ENCODE measurements at places on chromosomes 5 and 9.

- no peak for DNase-seq
Observed at GRCh38 chr5:86557920-86558319, 59.8 kb upstream of the COX7C start.

DNA sequence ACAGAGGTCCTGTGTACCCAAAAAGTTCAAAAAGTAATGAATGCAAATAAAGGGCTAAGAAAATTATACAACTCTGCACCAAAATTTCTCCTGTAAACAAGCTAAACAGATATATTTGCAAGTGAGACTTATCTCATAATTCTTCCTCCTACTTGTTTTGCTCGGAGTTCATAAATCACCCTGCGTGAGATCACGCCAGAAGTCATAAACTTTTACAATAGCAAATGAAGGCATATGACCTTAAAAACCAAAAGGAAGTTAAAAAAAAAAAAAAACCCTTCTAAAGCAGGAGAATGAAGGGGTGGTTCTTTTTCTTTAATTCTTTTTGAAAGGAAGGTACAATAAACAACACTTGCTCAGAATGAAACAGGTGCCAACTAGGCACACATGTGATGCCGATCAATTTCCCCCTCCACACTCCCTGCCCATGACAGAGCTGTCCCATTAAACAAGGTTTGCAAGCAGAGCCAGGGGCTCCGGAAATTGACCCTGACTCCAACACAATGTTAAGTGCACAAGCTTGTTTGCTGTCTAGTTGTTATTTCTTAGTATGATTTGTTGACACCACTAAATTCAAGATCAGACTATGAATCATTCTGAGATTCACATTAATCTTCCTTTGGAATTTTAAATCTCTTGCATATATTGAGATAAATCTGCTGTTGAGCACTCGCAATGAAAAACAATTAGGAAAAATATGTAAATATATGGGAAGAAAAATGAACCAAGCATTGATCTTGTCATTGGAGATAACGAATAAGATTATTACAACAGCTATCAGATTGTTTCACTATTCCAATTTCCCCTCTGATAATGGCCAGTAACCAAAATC lies 46.3 kb downstream of the DROSHA start:
- DNase-seq = no peak

- no peak for DNase-seq
Observed at GRCh38 chr5:172776235-172776594, 5.2 kb upstream of the DUSP1 start.

- DNase-seq = no peak
Observed at GRCh38 chr5:106545325-106545724, 1125.4 kb downstream of the EFNA5 start.

- DNase-seq = no peak
Observed at GRCh38 chr9:68698943-68699509, 6.0 kb upstream of the PIP5K1B start.

DNA sequence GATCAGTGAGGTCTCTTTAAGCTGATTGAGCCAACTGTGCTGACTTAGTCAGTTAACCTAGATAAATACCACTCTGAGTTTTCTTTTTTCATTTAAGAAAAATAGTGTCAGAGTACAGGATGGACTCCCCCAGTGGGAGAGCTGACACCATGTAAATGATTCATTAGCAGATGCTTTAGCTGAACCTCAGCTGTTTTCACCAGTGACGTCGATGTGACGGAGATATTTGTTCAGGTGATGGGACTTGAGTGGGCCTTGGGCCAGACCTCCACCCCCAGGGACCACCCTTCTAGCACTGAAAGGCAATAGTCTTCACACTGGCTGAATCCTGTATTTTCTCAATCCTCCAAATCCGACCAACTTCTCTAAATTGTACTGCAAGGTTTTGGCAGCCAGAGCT lies 196.1 kb downstream of the GAS1 start:
- DNase-seq = no peak

- DNase-seq = peak; percentile 72
Observed at GRCh38 chr5:151126199-151126645, 31.4 kb downstream of the ANXA6 start.

DNA sequence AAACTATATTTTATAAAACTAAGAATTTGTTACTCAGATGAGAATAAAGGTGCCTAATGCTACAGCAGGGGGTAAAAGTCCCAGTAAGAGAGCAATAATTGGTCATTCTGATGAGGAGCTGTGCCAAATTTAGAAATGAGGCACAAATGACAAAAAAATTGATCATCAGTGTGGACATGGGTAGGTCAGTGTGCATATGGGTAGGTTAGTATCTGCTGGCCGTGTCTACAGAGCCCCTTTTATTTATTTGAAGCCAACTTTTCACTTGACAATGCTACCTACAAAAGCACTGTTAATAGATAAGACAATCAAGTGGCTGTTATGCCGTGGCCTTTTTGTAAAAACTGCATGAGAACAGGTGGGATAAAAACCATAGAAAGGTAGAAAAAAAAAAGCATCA lies 454.6 kb downstream of the RAB3C start:
- DNase-seq = no peak
